ENCODE measurements at places on chromosomes 2 and 18.

DNA sequence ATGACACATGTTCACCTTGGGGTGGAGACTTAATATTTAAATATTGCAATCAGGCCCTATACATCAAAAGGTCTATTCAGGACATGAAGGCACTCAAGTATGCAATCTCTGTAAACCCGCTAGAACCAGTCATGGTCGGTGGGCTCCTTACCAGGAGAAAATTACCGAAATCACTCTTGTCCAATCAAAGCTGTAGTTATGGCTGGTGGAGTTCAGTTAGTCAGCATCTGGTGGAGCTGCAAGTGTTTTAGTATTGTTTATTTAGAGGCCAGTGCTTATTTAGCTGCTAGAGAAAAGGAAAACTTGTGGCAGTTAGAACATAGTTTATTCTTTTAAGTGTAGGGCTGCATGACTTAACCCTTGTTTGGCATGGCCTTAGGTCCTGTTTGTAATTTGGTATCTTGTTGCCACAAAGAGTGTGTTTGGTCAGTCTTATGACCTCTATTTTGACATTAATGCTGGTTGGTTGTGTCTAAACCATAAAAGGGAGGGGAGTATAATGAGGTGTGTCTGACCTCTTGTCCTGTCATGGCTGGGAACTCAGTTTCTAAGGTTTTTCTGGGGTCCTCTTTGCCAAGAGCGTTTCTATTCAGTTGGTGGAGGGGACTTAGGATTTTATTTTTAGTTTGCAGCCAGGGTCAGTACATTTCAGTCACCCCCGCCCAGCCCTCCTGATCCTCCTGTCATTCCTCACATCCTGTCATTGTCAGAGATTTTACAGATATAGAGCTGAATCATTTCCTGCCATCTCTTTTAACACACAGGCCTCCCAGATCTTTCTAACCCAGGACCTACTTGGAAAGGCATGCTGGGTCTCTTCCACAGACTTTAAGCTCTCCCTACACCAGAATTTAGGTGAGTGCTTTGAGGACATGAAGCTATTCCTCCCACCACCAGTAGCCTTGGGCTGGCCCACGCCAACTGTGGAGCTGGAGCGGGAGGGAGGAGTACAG, 108.1 kb downstream of the XRCC5 start:
- no peak for DNase-seq

DNA sequence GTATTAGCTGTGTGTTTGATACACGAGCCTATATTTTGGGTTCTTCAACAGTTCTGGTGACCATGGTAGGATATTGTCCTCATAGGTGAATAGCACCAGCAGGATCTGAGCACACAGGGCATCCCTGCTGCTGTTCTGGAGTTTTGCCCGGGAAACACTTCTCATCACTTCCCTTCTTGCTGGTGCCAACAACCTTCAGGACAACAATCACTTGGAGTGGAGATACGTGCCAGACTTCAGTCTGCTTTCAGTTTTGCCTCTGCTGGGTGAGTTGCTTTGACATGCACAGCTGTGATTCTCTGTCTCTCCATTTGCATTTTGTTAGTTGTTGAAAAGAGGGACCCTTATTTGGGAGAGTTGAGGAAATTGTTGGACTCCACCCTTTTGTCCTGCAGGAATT, 1347.2 kb upstream of the DDX18 start:
- no peak for DNase-seq

DNA sequence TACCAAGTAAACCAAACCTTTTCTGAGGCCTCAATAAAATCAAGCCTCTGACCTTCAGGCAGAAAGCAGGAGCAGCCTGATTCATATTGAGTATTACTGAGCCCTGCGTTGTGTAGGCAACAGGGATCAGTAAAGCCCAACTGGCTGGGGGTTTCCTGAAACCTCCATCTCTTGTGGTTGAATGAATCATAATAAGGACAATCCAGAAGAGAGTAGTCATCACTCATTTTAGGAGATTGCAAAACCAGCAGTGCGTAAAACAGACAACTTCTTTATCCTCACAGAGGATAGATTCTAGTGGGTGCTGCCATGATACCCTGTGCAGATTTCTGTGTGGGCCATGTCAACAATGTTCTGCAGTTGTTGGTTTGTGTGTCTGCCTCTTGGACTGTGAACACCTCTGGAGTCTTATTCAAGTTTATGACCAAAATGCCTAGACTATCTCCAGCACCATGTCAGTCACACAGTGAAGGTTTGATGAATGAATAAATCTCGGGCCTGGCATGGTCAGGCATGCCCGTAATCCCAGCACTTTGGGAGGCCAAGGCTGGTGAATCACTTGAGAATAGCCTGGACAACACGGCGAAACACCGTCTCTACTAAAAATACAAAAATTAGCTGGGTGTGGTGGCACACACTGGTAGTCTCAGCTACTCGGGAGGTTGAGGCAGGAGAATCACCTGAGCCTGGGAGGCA, 51.8 kb upstream of the RAB27B start:
- no peak for DNase-seq

DNA sequence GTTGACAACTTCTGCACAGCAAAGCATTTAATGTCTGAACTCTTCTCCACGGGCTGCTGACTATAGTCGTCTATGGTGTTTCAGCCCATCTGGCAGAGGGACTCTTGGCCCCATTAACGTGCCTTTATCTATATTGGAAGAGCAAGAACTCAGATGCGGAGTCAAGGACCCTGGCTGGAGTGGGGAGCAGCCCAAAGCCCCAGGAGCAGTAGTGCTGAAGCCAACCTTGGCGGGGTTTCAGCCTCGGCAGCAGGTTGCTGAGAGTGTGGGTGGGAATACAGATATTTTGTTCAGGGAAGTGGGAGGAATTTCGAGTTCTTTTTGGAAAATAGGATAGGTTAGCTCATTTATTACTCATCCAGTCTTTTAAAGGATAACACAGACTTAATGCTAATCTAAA, 34.2 kb downstream of the TMEM17 start:
- DNase-seq, result no peak

- peak; percentile 81 for DNase-seq
Observed at GRCh38 chr2:200585730-200586643, at the start of gene AOX1. Gene AOX1, plus strand, starts transcription at chr2:200586014. Its CDS starts 95 bp downstream, at chr2:200586109.

DNA sequence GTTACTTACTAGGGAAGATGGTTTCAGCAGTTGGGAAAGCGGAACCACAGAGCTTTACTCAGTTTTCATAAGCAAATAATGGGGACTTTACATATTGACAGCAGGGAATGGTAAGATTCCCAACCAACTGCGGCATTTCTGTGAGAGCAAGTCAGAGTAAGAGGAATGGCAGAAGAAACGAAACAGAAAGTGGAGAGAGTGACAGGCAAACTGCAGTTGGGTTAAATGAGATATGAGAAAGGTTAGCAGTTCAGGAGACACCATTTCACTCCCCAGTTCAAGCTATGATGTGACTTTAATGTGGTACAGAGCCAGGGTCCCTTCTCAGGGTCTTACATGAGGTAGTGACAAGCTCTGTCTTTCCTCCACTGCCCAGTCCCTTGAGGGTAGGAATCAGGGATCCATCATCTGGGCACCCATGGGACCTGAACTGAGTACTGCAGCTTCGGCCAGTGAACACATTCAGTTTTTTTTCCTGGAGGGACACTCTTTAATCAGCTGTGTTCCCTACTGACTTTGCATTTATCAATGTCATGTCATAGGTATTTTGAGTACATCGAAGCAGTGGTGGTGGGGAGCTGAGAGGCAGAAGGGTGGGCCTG, 33.0 kb upstream of the GREB1 start:
- no peak for DNase-seq

GRCh38 chr2:165185633-165186032, 18.2 kb downstream of the SCN3A start:
- DNase-seq, result no peak

GRCh38 chr2:36807223-36807886, 110.8 kb downstream of the VIT start:
- no peak for DNase-seq

- DNase-seq, result no peak
Observed at GRCh38 chr2:54553775-54554174, 97.6 kb downstream of the SPTBN1 start.

DNA sequence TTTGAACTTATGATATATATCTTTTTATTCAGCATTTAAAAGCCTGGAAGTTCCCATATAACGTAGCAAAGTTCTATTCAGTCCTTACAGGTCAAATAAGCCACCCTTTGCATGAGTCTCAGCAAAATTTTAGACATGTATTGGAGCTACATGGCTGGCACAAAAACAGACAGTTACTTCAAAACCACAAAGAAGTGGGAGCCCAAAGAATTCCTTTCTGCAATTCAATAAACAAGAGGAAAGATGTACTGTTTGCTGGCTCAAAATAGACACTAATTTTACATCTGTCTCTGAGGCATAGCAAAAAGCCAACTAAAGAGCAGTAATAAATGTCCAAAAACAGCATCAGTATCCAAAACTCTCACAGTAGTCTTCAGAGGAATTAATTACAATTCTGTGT, 87.0 kb downstream of the ZEB2 start:
- no peak for DNase-seq

- DNase-seq, result peak; percentile 40
Observed at GRCh38 chr2:10431797-10432196, 16.3 kb downstream of the ODC1 start.

DNA sequence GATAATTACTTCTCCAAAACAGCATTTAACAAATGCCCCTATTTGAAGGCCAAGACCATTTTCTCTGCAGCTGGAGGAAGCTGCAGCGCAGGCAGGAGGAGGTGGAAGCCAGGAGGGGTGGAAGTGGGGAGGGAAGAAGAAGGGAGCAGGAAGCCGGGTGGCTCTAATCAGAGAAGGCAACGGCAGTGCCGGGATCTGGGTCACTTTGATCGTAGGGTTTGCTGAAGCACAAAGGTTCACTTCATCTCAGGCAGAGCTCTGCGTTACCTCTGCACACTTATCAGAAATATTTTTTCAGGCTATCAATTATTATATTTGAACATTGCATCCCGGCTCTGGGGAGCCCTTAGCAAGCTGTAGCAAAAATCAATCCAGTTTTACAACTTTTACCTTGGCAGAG, 315.8 kb upstream of the POU3F3 start:
- no peak for DNase-seq

GRCh38 chr2:17323697-17324096, 194.5 kb downstream of the RAD51AP2 start:
- no peak for DNase-seq

DNA sequence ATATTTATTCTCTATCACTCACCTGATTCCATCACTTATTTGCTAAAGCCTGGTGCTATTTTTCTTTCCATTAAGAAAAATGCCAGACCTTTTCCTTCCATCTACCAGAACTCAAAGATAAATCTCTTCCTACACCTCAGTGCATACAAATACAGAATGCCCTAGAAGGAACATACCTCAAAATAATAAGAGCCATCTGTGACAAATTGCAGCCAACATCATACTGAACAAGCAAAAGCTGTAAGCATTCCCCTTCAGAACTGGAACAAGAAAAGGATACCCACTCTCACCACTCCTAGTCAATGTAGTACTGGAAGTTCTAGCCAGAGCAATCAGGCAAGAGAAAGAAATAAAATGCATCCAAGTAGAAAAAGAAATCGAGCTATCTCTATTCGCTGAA, 315.9 kb upstream of the UBE2E3 start:
- no peak for DNase-seq

DNA sequence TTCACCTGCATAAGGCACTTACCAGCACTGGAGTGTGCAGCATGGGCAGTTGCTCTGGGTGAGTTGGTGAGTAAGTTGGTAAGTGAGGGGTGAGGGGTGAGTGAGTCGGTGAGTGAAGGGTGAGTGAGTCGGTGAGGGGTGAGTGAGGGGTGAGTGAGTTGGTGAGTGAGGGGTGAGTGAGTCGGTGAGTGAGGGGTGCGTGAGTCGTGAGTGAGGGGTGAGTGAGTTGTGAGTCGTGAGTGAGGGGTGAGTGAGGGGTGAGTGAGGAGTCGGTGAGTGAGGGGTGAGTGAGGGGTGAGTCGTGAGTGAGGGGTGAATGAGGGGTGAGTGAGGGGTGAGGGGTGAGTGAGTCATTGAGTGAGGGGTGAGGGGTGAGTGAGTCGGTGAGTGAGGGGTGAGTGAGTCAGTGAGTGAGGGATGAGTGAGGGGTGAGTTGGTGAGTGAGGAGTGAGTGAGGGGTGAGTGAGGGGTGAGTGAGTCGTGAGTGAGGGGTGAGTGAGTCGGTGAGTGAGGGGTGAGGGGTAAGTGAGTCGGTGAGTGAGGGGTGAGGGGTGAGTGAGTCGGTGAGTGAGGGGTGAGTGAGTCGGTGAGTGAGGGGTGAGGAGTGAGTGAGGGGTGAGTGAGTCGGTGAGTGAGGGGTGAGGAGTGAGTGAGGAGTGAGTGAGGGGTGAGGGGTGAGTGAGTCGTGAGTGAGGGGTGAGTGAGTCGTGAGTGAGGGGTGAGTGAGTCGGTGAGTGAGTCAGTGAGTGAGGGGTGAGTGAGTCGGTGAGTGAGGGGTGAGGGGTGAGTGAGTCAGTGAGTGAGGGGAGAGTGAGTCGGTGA, 17.1 kb downstream of the THAP4 start:
- DNase-seq, result no peak

DNA sequence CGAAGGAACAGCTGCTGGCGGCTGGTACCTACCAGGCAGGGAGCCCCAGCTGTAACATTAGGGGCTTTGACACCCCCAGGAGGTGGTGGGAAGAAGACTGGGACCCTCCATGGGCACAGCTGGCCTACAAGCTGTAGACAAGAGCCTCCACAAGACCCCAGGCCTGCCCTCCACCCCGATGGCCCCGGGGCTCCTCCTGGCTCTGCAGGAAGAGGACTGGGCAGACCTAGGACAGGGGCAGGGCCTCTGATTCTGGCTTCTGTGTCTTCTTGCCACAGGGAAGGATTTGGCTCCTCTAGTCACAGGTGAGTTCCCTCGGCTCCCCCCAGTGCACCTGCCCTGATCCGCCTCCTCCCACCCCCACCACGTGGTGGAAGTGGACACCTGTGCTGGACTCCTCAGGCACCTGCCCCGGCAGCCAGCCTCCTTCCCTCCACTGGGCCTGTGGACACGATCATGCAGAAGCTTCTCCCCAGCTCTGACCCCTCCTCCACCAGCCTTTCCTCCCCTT, 53.4 kb upstream of the ODC1 start:
- DNase-seq, result no peak

DNA sequence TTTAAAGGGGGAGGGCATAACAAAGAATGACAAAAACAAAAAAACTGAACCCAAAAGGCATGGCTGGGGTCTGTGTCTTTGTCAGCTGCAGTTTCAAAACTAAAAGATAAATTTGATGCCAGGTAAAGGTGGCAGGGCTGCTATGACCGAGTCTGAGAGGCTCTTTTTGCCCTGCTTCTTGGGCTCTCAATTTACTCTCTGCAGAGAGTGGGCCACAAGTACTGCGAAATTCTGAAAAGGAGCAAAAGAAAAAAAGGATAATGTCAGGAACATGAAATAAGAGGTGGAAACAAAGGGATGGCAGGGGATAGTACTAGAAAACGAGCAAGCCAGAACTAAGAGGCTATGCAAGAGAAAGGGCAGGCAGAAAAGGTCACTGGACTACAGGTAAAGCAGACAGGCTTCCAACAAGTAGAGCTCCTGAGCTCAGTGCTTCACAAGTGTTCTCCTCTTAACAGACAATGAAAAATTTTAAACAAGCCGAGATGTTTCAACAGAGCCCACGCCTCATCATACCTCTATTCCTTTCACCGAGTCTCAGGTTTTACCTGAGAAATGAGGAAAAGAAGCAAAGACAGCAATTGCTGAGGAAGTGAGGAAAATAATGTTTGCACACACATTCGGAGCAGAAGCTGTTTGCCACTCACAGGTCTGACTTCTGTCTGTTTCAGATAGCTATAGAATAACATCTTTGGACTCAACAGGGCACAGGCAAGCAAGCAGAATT, 7.3 kb downstream of the IRS1 start:
- no peak for DNase-seq
